Osteoblast (primary cell): ENCODE measurements at places on chromosomes 6 and 20.

DNA sequence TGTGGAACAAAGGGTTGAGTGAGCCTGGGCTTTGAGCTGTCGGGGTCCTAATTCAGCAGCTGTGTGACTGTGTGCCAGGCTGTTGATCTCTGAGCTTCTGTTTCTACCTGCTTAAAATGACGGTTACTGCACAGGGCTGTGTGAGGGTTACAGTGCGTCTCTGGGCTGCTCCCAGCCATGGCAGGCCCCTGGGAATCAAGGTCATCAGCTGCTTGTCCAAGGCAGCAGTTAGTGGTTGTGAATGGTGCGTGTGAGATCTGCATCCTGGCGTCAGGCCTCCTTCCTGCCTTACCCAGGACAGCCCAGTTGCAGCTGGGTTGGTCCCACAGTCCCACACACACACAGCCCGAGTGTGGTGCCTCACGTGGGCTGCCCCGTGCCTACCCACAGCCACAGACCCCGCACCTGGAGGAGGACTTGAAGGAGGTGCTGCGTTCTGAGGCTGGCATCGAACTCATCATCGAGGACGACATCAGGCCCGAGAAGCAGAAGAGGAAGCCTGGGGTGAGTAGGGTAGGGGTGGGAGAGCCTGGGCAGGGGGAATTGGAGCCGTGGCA, 15.6 kb downstream of the GTSF1L start:
- no peak for DNase-seq
- no peaks in the 10 kb centered on the region for H3K27me3 ChIP-seq

- H3K4me3 ChIP-seq: no peak overlapping the region
- DNase-seq: peak; percentile 29
- H3K36me3 ChIP-seq: no peaks in the 10 kb centered on the region
- no peaks in the 10 kb centered on the region for H3K27me3 ChIP-seq
- no peaks in the 10 kb centered on the region for H3K4me1 ChIP-seq
- no peak overlapping the region for H3K27ac ChIP-seq
These were observed 1189.1 kb downstream of the GRIK2 start for GRCh38 chr6:102582569-102582968.

DNA sequence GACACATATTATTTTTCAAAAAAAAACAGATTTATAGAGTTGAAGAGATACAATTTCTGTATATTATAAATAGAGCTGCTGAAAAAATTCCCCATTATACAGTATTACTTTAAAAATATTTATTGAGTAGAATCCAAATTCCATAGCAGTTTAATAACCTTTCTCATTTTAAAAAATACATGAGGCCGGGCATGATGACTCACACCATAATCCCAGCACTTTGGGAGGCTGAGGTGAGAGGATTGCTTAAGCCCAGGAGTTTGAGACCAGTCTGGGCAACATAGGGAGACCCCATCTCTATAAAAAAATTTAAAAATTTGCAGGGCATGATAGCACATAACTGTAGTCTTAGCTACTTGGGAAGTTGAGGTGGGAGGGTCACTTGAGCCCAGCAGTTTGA, 13.0 kb downstream of the ATRN start:
- H3K27me3 ChIP-seq: no peaks in the 10 kb centered on the region
- H3K4me3 ChIP-seq: no peak overlapping the region
- DNase-seq: no peak
- H3K36me3 ChIP-seq: no peaks in the 10 kb centered on the region
- peaks cover 6% of the 10 kb centered on the region for H3K4me1 ChIP-seq

DNA sequence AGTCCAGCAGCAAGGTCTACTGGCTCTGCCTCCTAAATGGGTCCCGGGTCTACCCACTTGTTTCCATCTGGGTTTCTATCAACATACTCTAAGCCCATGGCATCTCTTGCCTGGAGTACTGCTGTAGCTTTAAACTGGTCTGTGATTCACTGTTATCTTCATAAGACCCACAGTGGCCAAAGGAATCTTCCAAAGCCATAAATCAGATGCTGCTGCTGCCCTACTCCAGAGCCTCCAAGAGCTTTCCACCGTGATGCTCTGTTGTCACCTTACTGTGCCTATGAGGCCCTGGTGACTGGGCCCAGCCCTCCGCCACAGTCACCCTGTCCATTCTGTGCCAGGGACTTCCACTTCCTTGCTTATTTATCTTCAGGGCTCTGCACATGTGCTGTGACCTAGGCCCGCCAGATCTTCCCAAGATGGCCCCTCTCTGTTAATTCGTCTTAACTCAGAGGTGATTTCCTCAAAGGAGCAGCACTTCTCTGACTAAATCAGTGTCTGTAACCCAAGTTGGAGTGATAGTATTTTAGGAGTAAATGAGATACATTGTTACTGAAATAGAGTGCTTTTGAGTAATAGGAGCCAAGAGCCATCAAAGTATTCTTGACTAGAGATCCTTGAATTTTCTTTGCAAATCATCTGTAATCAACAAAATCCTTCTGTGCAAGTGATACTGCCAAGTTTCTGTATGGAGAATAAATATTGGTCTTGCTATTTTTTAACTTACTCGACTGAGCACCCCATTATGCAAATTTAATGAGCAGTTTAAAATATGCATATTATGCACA, 102.5 kb downstream of the PPP1R14C start:
- H3K4me1 ChIP-seq: peaks cover 11% of the 10 kb centered on the region
- DNase-seq: peak; percentile 83
- no peaks in the 10 kb centered on the region for H3K36me3 ChIP-seq
- no peak overlapping the region for H3K27ac ChIP-seq
- no peaks in the 10 kb centered on the region for H3K27me3 ChIP-seq

DNA sequence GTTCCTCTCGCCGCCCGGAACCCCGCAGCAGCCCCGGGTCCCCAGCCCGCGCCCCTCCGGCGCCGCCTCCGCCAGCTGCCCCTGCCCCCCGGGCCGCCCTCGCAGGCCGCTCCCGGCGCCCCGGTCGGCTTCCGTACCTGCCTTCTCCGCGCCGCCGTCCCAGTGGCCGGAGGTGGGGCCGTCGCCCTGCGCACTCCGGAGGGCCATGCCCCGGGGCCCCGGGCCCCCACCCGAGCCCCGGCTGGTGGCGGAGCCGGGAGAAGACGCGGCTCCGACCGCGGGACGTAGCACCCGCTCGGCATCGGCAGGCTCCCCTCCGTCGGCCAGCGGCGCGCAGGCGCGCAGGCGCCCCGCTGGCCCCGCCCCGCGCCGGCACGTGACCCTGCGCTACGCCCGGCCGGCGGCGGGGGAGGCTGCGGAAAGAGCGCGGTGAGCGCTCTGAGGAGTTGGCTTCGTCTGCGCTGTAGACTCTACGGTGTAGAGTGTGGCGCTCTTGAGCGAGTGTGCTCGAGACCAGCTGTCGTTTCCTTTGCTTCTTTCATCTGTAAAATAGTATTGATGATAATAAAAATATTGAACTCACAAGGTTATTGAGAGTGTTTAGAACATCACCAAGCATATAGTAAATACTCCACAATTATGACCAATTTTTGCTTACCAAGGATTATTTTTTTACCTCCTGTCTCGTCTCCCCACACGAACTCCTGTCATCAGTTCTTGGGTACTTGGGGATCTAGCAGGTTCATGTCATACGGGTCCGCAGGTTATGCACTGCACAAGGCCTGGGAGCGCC, at the start of gene TBC1D20:
TBC1D20 (minus strand) TSS at position 335 of the 793 bp plus-strand sequence; CDS start at position 207, 128 bp downstream.
- H3K27me3 ChIP-seq: peaks cover 3% of the 10 kb centered on the region
- peak within 1 kb of the TSS; percentile 96 for H3K4me3 ChIP-seq
- H3K36me3 ChIP-seq: no peaks in the 10 kb centered on the region
- DNase-seq: peak; percentile 99

DNA sequence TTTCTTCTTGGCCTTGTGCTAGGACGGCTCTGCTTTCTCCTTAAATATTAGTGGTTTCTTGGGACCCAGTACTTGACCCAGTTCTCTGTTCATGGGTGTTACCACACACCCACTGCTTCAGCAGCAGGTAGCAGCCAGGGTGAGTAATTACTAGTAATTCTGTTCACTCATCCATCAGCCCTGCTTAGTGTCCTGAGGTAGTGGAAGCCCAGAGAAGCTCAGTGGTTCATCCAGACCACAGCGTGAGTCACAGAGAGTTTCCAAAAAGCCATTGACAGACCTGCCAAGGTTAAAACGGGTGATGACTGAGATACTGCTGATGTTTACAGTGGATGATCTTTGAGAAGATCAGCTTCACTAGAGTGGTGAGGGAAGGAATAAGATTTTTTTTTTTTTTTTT, 51.7 kb upstream of the HINT3 start:
- H3K27ac ChIP-seq: no peak overlapping the region
- peaks cover 8% of the 10 kb centered on the region for H3K4me1 ChIP-seq
- H3K4me3 ChIP-seq: no peak overlapping the region
- DNase-seq: peak; percentile 66
- no peaks in the 10 kb centered on the region for H3K27me3 ChIP-seq

GRCh38 chr6:42041481-42042053, 8.8 kb upstream of the TAF8 start:
- DNase-seq: no peak
- peaks cover 11% of the 10 kb centered on the region for H3K4me1 ChIP-seq
- H3K36me3 ChIP-seq: no peaks in the 10 kb centered on the region

DNA sequence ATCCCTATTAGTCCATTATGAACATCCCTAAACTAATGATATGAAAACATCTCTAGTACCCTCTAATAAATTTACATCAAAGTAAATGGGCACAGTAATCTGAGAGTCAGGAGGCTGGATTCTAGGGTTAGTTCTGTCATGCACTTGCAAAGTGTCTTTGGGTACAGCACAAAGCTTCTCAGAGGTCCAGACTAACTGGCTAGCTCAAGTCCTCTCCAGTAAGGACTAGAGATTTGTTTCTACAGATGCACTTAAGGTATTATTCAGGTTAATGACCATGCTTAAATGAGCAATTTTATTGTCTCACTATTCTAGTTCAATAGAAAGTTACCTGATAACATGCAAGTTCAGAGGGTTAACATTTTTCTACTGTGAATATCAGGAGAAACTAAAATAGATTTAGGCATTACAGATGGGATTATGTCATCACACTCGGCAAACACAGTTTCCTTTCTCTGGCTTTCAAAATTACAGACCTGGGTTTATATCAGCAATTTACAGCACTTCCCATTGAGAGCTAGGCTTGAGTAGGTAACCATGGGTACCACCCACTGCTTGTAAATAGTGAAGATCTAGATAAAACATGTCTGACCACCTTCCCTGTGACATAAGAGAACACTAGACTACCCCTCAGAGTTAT, 402.9 kb upstream of the RUNX2 start:
- no peaks in the 10 kb centered on the region for H3K36me3 ChIP-seq
- peaks cover 4% of the 10 kb centered on the region for H3K4me1 ChIP-seq
- peak; percentile 38 for DNase-seq
- H3K27ac ChIP-seq: peak overlapping the region; percentile 18
- H3K4me3 ChIP-seq: no peak overlapping the region
- no peaks in the 10 kb centered on the region for H3K27me3 ChIP-seq

DNA sequence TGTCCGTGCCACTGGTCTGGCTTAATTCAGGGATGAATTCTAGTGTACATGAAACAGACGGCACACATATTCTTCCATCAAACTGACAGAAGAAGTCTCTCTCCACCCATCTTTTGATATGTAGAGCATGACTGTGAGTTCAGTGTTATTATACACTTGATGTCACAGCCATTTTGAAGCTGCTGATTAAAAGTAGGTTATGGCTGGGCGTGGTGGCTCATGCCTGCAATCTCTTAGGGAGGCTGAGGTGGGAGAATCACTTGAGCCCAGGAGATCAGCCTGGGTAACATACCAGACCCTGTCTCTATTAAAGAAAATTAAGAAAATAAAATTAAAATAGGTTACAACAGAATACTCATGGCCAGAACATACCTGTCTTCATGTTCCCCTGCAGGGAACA, 20.7 kb downstream of the C6orf15 start:
- H3K27me3 ChIP-seq: no peaks in the 10 kb centered on the region
- no peak overlapping the region for H3K27ac ChIP-seq
- no peak for DNase-seq

- no peak overlapping the region for H3K27ac ChIP-seq
- peaks cover 4% of the 10 kb centered on the region for H3K4me1 ChIP-seq
- H3K27me3 ChIP-seq: no peaks in the 10 kb centered on the region
- H3K4me3 ChIP-seq: no peak overlapping the region
- no peaks in the 10 kb centered on the region for H3K36me3 ChIP-seq
These were observed 30.6 kb upstream of the LY86 start for GRCh38 chr6:6557886-6558285.

DNA sequence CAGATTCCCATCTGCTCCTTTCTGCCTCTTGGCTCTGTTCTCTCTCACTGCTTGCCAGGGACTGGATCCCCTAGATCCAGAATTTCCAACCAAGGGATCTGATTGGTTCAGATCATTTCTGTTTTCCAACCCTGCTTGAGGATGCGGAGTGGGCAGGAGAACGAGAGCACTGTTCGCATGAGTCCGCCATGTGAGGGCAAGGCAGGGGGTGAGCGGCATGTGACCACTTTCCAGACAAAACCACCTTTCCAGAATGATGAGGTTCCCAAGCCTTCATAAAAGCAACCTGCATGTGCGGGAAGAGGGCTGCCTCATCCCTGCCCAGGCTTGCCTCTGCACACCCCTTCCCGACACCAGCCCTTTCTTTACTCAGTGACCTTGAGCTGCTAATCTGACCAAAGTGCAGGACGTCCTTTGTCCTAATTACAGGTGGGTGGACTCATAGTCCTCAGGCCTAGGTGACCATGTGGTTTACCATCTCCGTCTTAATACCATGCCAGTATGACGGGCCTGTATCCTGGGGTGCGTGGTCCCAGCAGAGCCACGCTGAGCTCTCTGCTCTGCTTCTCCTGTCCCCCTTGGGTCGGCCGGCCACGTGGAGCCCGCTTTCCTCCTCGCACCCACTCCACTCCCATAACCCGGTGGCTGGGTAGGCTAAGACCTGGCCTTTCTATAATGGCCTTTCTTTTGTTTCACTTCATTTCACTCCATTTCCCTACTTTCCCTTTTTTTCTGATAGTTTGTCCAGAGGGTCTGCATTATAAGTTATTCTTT, 14.4 kb downstream of the NQO2 start:
- no peaks in the 10 kb centered on the region for H3K4me1 ChIP-seq
- H3K27me3 ChIP-seq: no peaks in the 10 kb centered on the region
- H3K27ac ChIP-seq: no peak overlapping the region
- H3K4me3 ChIP-seq: no peak overlapping the region
- peak; percentile 22 for DNase-seq
- H3K36me3 ChIP-seq: peaks cover 21% of the 10 kb centered on the region

DNA sequence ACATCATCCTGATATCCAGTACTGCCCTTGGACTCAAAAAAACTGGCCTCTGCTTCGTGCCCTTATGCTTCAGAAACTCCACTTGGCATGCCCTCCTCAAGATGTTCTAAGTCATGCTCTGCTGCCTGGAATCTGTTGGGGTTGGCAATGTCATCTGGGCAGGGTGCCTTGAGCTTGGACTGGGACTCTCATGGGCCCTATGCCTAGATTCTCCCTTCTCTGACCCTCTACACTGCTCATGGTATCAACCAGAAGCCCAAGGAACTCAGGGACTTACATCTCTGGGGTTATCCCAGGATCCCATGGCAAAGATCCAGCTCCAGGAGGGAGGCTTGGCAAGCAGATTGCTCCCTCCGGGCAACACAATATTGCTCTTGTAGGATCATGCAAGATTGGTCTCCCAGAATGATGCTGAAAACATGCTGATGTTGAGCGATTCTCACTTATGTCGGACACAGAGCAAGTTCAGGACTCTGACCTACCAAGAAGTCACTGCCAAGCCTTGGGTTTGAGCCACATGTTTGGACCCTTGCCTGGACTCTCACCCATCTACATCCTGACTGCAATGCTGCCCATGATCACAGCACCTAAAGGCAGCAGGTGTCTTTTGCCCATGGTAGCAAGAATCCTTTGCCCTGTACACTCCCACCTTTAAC, 88.8 kb downstream of the ADAT2 start:
- H3K27ac ChIP-seq: no peak overlapping the region
- H3K36me3 ChIP-seq: no peaks in the 10 kb centered on the region
- no peaks in the 10 kb centered on the region for H3K4me1 ChIP-seq
- DNase-seq: no peak
- H3K27me3 ChIP-seq: no peaks in the 10 kb centered on the region
